ENCODE measurements at places on chromosomes 13 and 19. TPM values are rescaled to one million over a fixed set of nuclear protein-coding genes. Genes with fewer than 3 reads are reported as not detected.

GRCh38 chr19:51688671-51689571 lies 4.2 kb upstream of the SPACA6 start:
- DNase-seq: peak; percentile 93

DNA sequence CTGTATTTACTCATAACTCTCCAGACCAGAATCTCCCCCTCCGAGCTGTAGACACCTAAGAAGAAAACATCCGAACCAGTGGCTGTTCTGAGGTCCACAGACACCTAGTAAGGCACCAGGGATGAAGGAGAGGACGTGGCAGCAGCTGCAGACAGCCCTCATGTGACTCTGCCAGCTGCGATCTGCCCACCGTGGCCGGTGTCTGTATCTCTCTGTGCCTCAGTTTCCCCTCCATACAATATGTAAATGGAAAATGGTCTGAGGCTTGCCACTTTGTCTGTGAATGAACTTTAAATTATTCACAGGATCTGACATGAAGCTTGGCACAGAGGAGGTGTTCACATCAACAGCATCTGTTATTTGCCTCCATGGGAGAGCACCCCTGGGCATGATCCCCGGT lies 2.4 kb downstream of the CEACAM4 start:
- no peak for DNase-seq

- DNase-seq: no peak
Observed at GRCh38 chr19:1284293-1284978, 1.2 kb upstream of the EFNA2 start.

GRCh38 chr19:50412419-50412818 lies 6.3 kb upstream of the SPIB start:
- DNase-seq: no peak

- DNase-seq: no peak
Observed at GRCh38 chr13:113887700-113888201, 23.9 kb upstream of the GAS6 start.

DNA sequence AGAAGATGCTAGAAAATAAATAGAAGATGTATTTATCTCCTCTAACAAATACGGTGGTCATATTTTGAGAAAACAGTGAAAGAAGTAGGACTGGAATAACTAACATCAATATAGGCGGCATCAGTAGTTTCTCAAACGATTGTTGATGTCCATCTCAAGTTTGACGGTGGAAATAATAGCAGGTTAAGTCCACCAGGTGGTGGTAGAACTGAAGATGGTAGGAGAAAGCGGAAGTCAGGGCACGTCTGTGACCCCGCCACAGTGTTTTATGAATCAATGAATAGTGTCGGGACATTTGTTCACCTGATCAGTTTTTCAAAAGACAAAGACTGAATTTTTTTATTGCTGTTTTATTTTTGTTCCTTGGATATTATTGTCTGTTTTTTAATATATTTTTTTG lies 706.4 kb upstream of the SLC10A2 start:
- no peak for DNase-seq

DNA sequence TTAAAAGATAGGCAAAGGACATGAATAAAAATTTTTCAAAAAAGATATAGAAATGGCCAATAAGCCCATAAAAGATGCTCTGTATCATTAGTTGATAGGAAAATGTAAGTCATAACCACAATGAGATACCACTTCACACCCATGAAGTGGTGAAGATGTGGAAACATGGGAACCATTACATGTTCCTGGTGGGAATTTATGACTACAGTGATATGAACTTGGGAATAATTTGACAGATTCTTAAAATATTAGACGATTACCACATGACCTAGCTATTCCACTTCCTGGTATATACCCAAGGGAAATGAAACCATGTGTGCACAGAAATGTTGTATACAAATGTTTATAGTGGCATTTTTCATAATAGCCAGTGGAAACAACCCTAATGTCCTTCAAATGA lies 232.2 kb downstream of the GGACT start:
- no peak for DNase-seq

DNA sequence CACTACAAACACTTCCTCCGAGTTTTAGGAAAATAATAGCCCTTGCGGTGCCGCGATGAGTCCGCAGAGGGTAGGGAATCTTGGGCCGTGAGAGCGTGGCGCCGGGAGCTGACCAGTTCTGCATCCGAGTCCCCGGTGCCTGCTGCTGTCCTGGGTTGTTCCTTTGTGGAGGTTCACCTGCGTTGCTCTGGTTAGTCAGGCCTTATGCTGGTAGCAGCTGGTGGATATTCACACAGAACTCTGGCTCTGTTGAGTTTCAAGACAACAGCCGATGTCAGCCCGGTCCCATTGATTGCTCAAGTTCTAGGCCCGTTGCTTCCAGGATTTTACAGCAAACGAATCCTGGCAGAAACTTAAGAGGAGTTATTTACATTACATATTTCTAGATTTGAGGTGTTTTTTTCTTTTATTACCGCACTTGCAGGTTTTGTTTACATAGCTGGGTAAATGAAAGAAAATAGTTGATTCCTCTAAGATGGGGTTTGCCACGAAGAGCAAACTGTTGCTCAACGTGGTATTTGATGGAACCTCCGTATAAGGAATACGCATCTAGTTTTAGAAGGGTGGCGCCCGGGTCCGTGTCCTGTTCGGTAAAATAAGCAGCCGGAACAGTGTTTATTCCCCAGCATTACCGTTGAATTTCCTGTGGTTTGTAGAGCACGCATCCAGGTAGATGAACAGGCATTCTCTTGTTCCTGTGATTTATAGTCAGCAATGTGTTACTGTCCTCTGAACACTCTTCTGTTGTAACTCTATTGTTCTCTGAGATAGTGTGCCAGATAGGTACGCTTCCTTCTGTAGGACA lies 1.3 kb downstream of the CLDN10 start:
- DNase-seq: no peak

GRCh38 chr19:15038294-15038693 lies 11.0 kb upstream of the CASP14 start:
- no peak for DNase-seq

- DNase-seq: no peak
Observed at GRCh38 chr19:46446021-46446420, 17.3 kb upstream of the PNMA8C start.

DNA sequence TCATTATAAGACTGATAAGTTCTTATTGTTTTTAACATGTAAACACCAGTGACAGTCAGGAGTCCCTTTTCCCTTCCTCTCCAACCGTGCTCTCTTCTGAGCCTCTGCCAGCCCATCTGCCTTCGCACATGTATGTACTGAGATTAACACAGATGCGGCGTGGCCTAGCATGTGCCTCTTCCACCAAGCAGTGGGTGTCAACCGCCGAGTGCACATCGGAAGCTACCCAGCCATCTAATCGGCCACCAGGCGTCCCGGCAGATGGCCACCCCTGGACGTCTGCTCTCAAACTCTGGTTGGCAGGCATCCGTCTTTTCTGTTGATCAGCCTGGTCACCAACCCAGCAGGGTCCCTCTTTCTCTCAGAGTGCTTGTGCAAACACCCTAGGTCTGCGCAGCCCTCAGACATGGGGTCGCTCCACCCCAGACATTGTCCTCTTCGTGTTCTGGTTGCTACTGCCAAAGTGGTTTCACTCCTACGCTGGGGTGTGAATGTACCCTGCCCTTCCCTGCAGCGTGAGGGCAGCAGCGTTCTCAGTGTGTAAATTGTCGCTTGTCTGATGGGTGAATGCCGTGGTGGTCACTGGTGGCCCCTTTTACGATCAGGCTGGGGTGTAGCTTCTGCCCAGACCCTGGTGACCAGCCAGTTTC lies 57.7 kb upstream of the LDLR start:
- DNase-seq: no peak

DNA sequence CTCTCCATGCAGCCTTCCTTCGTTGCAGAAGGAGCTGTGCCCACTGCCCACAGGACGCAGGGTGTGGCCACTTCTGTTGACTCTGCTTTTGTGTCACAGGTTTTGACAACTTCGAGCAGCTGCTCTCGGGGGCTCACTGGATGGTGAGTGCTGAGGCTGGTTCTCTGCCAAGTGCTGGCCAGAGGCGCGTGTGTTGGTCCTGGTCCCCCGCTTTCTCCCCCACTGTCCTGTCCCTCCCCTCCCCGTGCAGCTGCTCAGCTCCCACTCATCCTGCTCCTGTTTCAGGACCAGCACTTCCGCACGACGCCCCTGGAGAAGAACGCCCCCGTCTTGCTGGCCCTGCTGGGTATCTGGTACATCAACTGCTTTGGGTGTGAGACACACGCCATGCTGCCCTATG lies 10.6 kb upstream of the PDCD2L start:
- no peak for DNase-seq

DNA sequence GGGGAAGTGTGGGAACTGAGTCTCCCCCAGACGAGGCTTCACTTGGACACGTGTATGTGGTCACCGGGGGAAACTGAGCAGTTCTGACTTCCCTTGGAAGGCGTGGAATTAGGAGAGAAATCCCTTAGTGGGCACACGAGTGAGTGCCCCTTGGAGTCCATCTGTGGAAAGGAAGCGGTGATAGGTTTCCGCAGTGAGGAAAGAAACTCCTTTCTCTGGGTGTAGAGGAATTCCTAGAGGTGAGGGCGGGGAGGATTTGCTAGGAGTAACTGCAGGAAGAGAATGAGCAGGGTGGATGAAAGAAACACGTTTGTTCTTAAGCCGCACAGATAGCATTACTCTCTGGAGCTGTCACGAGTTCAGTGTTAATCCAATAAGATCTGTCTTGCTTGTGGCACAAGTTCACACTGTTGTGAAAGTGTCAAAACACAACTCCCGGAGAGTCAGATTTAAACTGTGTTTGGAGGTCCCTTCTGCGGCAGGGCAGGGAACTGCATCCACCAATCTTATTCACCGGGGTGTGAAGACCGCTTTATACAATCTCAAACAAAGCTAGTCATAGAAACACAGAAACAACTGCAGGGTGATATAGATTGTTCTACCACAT lies 1.2 kb downstream of the KL start:
- peak; percentile 59 for DNase-seq

- DNase-seq: no peak
Observed at GRCh38 chr19:45440259-45440638, 16.5 kb upstream of the ERCC1 start.

- DNase-seq: no peak
Observed at GRCh38 chr13:73991884-73992283, 142.3 kb downstream of the KLF12 start.

GRCh38 chr19:43406297-43406696 lies 8.4 kb upstream of the TEX101 start:
- DNase-seq: no peak

- DNase-seq: no peak
Observed at GRCh38 chr13:74625541-74625940, 491.3 kb upstream of the KLF12 start.

DNA sequence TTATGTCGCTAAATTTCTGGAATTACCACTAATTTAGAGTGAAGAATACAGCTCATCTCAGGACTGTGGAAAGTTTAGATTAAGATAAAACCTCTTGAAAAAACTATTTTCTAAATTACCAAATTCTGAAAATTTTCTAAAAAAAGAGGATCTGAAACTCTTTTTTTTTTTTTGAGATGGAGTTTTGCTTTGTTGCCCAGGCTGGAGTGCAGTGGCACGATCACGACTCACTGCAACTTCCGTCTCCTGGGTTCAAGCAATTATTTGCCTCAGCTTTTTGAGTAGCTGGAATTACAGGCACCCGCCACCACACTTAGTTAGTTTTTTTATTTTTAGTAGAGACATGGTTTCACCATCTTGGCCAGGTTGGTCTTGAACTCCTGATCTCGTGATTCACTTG lies 16.6 kb upstream of the ZNF253 start:
- DNase-seq: no peak

- no peak for DNase-seq
Observed at GRCh38 chr13:43339805-43340550, 316.6 kb downstream of the DNAJC15 start.

- DNase-seq: peak; percentile 22
Observed at GRCh38 chr19:18428173-18428786, 9.1 kb downstream of the SSBP4 start.

GRCh38 chr13:25118378-25118905 lies 22.5 kb downstream of the PABPC3 start:
- DNase-seq: no peak

DNA sequence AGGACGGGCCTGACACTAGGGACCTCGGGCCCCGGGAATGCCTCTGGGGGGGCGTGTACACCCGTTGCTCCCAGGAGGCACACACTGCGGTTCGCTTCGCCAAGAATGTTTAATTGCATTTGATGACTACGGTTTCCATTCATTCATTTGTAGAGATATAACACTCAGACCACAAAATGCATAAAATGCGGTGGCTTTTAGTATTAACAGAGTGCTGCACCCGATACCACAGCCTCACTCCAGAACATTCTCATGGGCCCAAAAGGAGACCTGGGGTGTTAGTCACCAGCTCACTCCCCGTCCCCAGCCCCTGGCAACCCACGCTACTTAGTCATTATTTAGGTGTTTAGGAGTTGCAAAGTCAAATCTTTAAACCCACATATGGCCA lies 21.8 kb downstream of the HCN2 start:
- no peak for DNase-seq

GRCh38 chr19:18541992-18542940 lies 1.1 kb downstream of the FKBP8 start:
- no peak for DNase-seq

DNA sequence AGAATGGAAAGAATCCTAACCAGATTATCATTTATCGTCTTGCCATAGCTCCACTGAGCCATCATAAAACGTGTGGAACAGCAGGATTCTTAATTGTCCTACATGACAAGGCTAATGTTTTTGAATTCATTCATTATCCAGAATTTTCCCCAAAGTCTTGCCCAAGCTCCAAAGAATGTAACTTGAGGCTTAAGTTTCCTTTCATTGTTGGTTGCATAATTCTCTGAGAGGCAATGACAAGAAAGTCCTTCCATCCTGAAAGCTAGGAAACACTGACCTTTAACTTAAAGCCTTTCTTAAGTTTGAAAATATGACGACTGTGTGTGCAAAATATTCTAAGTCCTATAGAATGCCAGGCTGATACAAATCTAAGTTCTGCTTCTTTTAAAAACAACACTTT lies 546.1 kb downstream of the SUCLA2 start:
- no peak for DNase-seq

SCEL gene
- 0.08 TPM for total RNA-seq

IGFL4 gene
- not detected for total RNA-seq

ZNF256 gene
- 15.3 TPM for total RNA-seq

HTR2A gene
- total RNA-seq: 0.65 TPM

CPB2 gene
- total RNA-seq: not detected

ADAMTS10 gene
- 12.4 TPM for total RNA-seq

PNMA8B gene
- 2.5 TPM for total RNA-seq

TSKS gene
- total RNA-seq: 1.1 TPM

LYPD5 gene
- 2.1 TPM for total RNA-seq

ABHD13 gene
- 6.8 TPM for total RNA-seq

MBD3L2 gene
- total RNA-seq: not detected

JAK3 gene
- 7.0 TPM for total RNA-seq

WASF3 gene
- 16.1 TPM for total RNA-seq
